ENCODE measurements at places on chromosomes 5 and 9.

- DNase-seq = no peak
Measured at GRCh38 chr9:130905902-130906734, 9.5 kb upstream of the QRFP start.

DNA sequence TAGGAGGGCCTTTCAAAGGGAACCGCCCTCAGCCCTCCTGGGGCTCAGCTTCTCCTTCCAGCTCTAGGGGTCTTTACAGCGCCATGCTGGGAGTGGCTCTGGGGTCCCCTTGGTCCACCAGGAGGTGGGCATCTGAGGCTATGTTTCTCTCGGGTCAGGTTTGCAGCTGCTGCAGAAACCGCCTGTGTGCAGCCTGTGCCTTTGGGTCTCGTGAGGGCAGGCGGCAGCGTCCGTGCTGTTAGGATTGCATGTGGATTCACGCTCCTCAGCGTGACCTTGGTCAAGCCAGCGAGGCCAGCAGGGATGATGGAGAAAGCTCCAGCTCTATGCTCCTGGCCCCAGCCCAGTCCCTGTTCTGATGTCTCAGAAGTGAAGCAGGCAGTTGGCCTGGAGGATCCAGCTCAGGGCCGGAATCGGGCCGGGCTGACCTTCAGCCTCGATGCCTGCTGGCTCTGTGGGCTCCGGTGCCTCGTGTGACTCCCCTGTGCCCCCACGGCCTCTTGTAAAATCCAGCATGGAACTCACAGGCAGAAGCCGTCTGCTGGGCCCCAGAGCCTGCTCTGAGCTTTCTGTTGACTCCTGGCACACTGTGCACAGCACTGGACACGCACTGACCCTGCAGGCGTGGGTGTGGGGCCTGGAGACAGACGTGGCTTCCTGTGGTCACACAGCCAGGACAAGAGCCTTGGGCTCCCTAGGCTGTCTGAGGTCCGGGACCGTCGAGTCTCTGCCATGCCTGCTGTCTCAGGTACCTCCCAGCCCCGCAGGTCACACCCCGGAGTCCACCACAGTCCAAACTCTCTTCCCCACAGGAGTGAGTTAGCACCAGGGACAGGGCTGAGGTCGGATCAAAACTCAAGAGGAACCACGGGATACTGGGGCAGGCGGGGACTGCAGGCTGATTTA lies 54.3 kb downstream of the TRIP13 start:
- DNase-seq = no peak

DNA sequence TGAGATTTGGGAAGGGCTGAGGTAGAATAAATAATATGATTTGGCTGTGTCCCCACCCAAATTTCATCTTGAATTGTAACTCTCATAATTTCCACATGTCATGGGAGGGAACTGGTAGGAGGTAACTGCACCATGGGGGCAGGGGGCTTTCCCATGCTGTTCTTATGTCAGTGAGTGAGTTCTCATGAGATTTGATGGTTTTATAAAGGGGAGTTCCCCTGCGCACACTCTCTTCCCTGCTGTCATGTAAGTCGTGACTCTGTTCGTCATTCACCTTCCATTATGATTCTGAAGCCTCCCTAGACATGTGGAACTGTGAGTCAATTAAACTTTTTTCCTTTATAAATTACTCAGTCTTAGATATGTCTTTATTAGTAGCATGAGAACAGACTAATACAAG lies 115.5 kb upstream of the STARD4 start:
- DNase-seq = no peak

- no peak for DNase-seq
Measured at GRCh38 chr5:102715082-102715807, 39.9 kb upstream of the PAM start.

DNA sequence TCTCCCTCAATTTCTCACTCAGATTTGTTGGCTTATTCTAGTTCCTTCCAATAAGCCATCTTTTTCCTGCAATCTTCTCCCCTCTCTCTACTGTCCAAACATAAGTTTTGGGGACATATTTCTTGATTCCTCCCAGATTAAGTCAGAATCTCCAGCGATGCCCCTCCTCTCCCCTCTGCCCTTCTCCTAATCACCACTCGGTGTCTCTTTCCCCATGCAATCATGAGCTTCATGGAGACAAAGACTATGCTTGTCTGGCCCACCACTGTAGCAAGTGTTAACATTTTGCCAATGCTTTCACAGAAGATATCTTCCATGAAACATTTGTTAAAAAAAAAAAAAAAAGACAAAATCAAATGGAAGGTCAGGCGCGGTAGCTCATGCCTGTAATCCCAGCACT lies 42.4 kb downstream of the PDE6A start:
- DNase-seq = no peak

DNA sequence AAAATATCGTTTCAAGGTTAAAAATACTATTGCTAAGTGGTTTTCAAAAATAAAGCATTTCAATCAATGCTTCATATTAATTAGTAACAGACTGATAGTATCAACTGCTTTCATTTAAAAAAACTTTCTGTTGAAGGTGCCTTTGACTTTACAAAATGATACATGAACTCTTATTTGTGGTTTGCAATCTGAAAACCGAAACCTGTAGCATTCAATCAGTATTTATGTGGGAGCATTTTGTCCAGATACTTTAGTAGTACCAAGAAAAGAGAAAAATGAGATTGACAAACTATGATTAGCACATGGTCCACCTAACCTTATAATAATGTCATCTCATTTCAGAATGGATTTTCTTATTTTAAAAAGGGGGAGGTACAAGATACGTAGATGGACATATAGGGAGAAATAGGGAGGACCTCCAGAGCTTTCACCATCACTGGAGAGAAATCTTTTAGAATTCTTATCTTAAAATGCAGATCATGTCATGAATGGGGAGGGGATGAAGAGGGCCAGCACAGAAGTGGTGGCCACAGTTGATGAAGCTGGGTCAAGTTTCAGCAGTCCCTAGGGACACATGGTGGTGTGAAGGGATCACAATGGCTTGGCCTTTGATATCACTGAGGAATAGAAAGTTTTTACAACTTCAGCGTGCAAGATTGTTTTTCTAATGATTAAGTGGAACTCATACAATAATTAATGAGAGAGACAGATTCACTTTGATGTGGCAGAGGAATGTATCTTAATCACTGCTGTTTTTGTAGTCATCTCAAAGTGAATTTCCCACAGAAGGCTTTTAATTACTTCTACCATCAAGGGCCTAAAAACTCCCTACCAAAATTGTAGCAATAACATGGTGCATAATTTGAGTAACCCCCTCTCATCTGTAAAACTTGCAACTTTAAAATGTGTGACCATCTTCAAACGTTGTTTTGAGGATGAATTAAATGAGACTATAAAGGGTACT lies 322.3 kb upstream of the EDIL3 start:
- no peak for DNase-seq
